ENCODE measurements at places on chromosomes 6 and 20. TPM values are rescaled to one million over a fixed set of nuclear protein-coding genes. Genes with fewer than 3 reads are reported as not detected.

DNA sequence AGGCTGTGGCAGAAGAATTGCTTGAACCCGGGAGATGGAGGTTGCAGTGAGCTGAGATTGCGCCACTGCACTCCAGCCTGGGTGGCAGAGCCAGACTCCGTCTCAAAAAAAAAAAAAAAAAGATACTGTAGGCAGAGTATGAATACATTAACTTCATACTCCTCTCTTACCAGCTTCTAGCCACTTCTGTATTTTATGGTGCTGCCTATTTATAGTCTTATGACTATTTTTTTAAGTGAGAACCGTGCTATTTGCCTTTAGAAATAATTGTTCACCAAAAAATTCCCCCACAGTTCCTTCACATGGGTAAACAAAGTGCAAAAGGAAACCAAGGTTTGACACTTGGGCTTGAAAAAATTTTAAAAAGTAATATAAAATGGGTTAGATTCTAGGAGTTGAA is 1.5 kb upstream of the SNRNP48 start:
- H3K36me3 ChIP-seq: peaks cover 35% of the 10 kb centered on the region
- DNase-seq: no peak
- no peaks in the 10 kb centered on the region for H3K27me3 ChIP-seq
- no peak overlapping the region for H3K4me3 ChIP-seq

GRCh38 chr6:167669553-167669849 is 157.2 kb upstream of the AFDN start:
- no peaks in the 10 kb centered on the region for H3K4me1 ChIP-seq
- no peak overlapping the region for H3K27ac ChIP-seq
- DNase-seq: no peak
- no peaks in the 10 kb centered on the region for H3K27me3 ChIP-seq
- H3K4me3 ChIP-seq: no peak overlapping the region
- H3K36me3 ChIP-seq: no peaks in the 10 kb centered on the region

GRCh38 chr20:38855356-38855755 is 49.9 kb downstream of the PPP1R16B start:
- H3K27me3 ChIP-seq: no peaks in the 10 kb centered on the region
- H3K4me1 ChIP-seq: no peaks in the 10 kb centered on the region
- no peak overlapping the region for H3K27ac ChIP-seq
- no peaks in the 10 kb centered on the region for H3K36me3 ChIP-seq

MAK gene
- 0.35 TPM for total RNA-seq

DNA sequence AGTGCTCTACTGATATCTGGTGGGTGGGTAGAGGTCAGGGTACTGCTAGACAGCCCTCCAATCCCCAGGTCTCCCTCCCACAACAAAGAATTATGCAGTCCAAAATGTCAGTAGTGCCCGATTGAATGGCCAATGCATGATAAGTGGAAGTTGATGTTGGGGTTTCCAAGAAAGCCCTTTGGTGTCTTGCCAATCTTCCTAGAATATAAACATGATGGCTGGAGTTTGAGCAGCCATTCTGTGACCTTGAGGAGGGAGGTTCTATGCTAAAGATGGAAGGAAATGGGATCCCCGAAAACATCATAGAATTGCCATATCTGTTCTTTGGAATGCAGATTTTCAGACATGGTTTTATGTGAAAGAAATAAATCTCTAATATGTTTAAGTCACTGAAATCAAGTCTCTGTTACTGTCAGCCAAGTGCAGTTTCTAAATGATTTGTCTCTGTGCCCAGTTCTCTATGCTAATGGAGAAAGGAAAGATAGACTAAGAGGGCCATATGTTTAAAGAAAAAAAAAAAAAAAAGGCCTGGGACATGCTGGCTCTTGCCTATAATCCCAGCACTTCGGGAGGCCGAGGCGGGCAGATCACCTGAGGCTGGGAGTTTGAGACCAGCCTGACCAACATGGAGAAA is 32.8 kb upstream of the PTPN1 start:
- H3K4me3 ChIP-seq: no peak overlapping the region
- no peaks in the 10 kb centered on the region for H3K36me3 ChIP-seq
- no peak for DNase-seq
- no peaks in the 10 kb centered on the region for H3K27me3 ChIP-seq
- H3K27ac ChIP-seq: no peak overlapping the region

DNA sequence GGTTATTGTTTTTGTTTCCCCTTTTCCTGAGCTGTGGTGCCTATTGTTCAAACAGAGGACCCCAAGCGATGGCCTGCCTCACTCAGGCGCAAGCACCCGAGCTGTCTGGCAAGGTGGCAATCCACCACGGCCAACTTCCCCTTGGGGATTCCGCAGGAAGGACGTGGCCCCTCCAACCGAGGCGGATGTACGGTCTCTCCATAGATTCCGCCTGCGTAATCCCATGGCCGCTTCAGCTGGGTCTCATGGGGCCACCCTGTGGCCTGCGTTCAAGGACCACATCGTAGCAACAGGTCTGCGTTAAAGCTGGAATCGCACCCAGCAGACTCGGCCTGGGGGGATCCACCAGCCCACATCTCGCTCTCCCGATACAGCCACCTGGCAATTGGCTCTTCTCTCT is 79.9 kb downstream of the CEBPB start:
- H3K27me3 ChIP-seq: no peaks in the 10 kb centered on the region
- no peak overlapping the region for H3K4me3 ChIP-seq
- no peak overlapping the region for H3K27ac ChIP-seq
- no peaks in the 10 kb centered on the region for H3K36me3 ChIP-seq

DNA sequence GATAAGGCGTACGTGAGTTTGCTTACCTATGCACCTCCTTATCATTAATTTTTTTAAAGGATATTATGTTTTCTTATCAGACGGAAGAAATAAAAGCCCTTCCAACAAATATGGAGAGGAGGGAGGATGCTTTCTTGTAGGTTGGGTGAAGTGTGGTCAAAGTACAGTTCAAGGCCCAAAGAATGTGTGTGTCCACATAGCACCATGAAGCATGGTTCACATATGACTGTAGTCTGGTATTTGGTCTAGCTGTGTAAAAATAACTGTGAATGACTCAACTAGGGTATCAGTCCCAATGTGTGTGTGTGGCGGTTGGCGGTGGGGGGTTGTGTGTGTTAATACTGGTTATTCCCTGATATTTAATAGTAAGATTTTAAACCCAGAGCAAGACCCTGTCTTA is 212.7 kb downstream of the TMEM242 start:
- peaks cover 18% of the 10 kb centered on the region for H3K36me3 ChIP-seq
- H3K27ac ChIP-seq: no peak overlapping the region
- H3K4me3 ChIP-seq: no peak overlapping the region
- DNase-seq: no peak
- H3K27me3 ChIP-seq: no peaks in the 10 kb centered on the region

DNA sequence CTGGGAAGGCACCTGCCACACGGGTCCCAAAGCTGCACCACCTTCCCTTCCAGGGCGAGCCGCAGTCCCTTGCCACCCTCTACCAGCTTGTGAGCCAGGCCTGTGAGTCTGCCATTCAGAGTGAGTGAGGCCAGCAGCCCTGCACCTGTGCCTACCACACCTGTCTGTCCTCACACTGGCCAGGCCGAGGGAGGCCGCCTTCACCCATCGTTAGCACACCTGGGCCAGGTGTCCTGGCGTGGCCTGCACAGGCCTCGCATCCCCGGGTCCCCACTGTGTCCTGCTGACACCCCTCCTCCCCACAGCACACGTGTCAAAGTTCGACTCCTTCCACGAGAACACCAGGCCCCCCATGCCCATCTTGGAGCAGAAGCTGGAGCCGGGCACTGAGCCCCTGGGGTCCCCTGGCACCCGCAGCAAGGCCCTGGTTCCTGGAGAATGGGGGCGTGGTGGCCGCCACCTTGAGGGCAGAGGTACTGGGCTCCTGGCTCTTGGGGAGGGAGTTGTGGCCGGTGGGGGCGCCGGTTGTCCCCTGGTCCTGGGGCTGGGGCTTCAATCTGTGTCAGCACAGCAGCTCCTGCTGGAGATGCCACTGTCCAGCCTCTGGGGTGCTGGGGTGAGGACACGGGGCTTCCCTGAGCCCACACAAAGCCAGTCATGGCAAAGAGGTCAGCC is 33.0 kb downstream of the CHRNA4 start:
- peaks cover 7% of the 10 kb centered on the region for H3K27me3 ChIP-seq
- H3K27ac ChIP-seq: no peak overlapping the region
- no peak overlapping the region for H3K4me3 ChIP-seq
- H3K4me1 ChIP-seq: no peaks in the 10 kb centered on the region

GRCh38 chr6:100466410-100467128 is 1.8 kb upstream of the SIM1 start:
- no peak overlapping the region for H3K4me3 ChIP-seq
- DNase-seq: peak; percentile 71
- H3K36me3 ChIP-seq: no peaks in the 10 kb centered on the region

DNA sequence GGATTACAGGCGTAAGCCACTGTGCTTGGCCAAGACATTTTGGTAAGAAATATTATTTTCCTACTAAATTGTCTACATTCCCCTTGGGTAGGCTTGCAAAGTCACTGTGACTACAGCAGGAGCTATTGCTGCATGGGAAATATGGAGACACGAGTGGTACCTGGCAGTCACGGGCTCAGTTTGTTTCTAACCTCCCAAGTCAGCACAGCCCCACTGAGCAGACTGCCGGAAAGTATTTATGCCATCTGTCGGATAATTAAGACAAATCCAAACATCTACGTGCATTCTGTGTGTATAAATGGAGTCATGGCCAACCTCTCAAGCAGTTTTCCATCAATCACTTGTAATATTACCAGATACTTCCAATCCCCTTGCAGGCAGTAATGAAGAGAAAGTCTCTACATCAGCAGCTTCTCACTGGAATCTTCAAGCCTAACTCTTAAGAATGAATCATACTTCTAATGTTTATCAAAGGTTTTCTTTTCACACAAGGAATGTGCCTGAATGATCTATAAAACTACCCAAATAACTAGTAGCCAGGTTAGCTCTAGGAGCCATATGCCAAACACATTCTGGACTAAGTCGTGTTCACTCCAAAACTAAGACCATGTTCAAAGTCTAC is 20.1 kb downstream of the PSMB1 start:
- no peak for DNase-seq
- no peak overlapping the region for H3K4me3 ChIP-seq
- H3K4me1 ChIP-seq: no peaks in the 10 kb centered on the region
- no peak overlapping the region for H3K27ac ChIP-seq
- H3K27me3 ChIP-seq: no peaks in the 10 kb centered on the region
- peaks cover 55% of the 10 kb centered on the region for H3K36me3 ChIP-seq

GRCh38 chr20:48236000-48236970 is 451.0 kb upstream of the SULF2 start:
- no peak overlapping the region for H3K4me3 ChIP-seq
- no peak overlapping the region for H3K27ac ChIP-seq
- no peaks in the 10 kb centered on the region for H3K36me3 ChIP-seq
- H3K27me3 ChIP-seq: no peaks in the 10 kb centered on the region
- no peaks in the 10 kb centered on the region for H3K4me1 ChIP-seq

ASIP gene
- not detected for total RNA-seq

- H3K4me1 ChIP-seq: no peaks in the 10 kb centered on the region
- no peak overlapping the region for H3K4me3 ChIP-seq
- no peaks in the 10 kb centered on the region for H3K27me3 ChIP-seq
- H3K36me3 ChIP-seq: no peaks in the 10 kb centered on the region
- no peak for DNase-seq
These were observed 96.8 kb upstream of the NHSL1 start for GRCh38 chr6:138596126-138596525.
